ENCODE measurements at places on chromosomes 1 and 21. TPM values are rescaled to one million over a fixed set of nuclear protein-coding genes. Genes with fewer than 3 reads are reported as not detected.

HTR1D gene
- not detected for total RNA-seq

PGBD2 gene
- 18.3 TPM for total RNA-seq

SELENOF gene
- 151 TPM for total RNA-seq

- DNase-seq, result peak; percentile 19
Measured at GRCh38 chr1:40592107-40592803, 60.8 kb downstream of the ZNF684 start.

FAM72B gene
- not detected for total RNA-seq

C8A gene
- not detected for total RNA-seq

ELF3 gene
- 0.33 TPM for total RNA-seq

- DNase-seq, result no peak
Measured at GRCh38 chr1:152067150-152067549, 21.7 kb downstream of the TCHHL1 start.

GRCh38 chr1:39745016-39745670, 6.5 kb downstream of the PPIE start:
- DNase-seq, result no peak

BGLAP gene
- 7.2 TPM for total RNA-seq

DNA sequence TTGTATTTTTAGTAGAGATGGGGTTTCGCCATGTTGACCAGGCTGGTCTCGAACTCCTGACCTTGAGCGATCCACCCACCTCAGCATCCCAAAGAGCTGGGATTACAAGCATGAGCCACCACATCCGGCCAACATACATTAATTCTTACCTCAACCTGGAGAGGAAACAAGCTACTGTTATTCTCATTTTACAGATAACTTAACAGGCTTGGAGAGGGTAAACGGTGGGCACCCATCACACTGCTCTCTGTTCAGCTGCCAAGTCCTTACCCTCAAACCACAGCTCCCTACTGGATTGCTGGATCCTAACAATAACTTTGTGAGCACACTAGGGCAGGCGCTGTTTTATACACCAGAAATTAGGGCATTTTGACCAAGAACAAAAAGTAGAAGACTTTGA, 93.6 kb upstream of the BARHL2 start:
- DNase-seq, result no peak

Measured in CD4-positive, alpha-beta memory T cell (primary cell).